Right cardiac atrium (tissue), 5 donors: ENCODE measurements at places on chromosomes 1 and 21. TPM values are rescaled to one million over a fixed set of nuclear protein-coding genes. Genes with fewer than 3 reads are reported as not detected.

DNA sequence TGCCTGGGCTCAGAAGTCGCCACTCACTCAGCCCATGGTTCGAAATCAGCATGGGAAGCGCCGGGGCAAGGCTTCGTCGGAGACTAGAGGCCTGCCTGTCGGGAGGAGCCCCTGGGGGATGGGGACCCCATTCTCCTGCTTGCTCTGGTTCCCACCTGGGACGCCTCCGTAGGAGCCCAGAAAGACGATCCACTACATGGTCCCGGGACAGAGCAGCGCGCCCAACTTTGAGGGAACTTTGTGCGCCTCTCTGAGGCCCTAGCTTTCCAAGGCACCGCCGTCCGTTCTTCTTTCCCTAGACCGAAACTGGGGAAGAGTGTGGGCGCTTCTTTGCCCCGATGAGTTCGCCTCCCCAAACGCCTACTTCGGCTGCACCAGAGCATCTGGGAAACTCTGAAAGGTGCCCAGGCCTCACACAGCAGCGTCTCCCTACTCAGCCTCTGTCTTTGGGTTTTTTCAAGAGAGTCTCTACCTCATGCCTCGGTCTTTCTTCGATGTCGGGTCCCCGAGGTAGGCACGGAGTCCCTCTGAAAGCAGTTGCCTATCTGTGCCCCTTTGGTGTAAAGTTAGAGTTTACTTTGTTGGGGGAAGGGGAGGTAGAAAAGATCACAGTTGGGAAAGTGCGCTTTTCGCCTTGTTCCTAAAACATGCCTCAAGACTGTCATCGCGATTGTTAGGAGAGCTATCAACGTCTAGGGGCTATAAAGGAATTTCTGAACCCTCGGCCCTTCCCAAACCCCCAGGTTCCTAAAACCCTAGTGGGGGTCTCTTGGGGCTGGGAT is 14.0 kb downstream of the NR5A2 start:
- DNase-seq = no peak

Gene UTS2
- not detected for total RNA-seq

Gene AIM2
- not detected for total RNA-seq

GRCh38 chr1:61498342-61498741 is 226.6 kb downstream of the TM2D1 start:
- DNase-seq = no peak

DNA sequence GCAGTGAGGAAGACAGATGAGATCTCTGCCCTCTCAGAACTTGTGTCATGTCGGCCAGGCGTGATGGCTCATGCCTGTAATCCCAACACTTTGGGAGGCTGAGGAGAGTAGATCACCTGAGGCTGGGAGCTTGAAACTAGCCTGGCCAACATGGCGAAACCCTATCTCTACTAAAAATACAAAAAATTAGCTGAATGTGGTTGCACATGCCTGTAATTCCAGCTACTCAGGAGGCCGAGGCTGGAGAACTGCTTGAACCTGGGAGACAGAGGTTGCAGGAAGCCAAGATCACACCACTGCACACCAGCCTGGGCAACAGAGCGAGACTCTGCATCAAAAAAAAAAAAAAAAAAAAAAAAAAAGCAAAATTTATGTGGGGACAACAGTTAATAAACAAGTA is 40.9 kb upstream of the RALGPS2 start:
- no peak for DNase-seq

GRCh38 chr1:84693005-84693404 is 2.7 kb upstream of the SSX2IP start:
- DNase-seq = no peak

GRCh38 chr1:85363521-85363920 is 87.1 kb upstream of the BCL10 start:
- no peak for DNase-seq

DNA sequence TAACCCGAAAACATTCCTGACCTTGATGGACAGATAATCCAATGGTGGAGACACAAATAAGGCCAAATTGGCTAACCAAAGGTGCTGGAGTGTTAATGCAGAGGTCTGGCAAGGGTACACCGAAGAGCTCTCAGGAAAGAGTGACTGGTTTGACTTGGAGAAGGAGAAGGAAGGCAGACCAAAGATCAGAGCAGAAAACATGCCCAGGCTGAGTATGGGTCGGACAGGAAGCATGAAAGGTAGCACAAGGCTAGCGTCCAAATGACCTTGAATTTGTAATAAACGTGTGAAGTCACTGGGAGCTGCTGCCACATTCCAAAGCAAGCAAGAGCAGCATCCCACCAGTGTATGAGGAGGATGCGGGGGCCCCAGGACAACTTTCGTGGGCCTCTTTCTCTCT is 45.7 kb downstream of the APP start:
- no peak for DNase-seq

DNA sequence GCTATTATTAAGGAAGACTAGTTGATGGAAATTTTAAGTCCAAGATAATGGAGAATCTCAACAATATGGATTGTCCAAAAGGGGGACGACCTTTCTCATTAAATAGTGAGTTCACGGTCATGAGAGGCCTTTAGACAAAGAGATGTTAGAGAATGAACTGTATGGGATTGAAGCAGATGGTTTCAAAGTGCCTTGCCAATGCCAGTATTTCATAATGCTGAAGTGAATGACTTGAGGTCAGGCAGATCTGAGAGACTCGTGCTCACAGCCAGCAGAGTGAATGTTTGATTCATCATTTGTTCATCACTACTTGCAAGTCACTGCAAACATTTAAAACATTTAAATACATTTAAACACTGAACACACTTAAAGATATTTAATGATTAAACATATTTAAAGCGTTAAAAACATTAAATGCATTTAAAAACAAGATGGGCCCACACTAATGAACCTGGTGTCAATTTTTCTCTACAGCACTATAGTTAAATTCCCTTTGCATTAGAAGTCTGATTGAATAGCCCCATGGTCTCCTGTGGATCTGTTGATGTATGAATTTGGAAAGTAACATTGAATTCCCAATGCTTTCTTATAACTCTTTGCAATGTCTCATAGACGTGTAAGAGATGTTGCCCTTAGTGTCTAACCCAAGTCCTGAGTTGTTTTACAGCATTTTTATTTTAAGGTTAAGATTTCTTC is 80.7 kb downstream of the TGFB2 start:
- DNase-seq = no peak

Gene CASZ1
- 51.0 TPM for total RNA-seq

GRCh38 chr1:153396461-153396860 is 5.6 kb upstream of the S100A8 start:
- no peak for DNase-seq

DNA sequence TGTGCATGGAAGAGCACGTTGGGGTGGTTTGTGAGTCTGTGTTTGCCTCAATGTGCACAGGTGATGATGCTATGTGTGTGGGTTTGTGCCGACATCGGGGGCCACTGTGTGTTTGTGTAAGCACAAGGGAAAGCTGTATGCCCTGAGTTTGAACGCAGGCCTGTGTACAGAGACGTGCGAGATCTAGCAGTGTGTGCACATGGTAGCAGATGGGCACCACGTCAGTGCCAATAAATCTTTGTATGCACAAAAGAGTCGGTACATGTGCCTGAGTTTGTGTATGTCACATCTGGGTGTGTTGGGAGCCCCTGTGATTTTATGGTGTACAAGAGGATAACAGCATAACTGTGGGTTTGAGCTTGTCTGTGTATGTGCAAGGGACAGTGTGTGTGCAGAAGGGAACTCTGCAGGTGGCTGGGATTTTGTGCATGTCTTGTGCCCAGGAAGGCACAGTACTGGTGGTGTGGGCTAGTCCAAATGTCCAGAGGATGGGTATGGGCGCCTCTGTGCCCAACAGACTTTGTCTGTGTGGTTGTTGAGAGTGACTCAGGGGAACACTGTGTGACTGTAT is 32.0 kb upstream of the WASF2 start:
- no peak for DNase-seq

Gene PLA2G2C
- total RNA-seq = not detected

Gene GNAT2
- total RNA-seq = not detected

Gene SLC30A2
- total RNA-seq = 0.24 TPM

DNA sequence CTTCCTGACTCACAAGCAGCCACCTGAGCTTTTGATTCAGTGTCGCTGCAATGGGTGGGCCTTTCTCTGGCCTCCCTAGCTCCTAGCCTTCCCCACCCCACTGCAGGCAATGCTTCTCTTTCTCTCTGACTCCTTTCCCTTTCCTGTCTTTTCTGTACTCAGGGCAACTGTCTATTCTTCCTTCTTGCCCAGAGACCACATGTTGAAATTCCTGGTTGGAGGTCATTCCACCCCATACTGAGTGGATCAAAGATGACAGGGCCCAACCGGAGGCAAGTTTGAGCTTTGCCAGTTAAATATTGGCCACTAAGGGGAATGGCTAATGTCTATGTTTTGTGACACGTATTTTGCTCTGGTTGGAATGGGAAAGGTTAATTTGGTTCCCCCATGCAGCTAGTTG is 65.2 kb upstream of the ARID1A start:
- DNase-seq = no peak

GRCh38 chr1:155471891-155472290 is 90.7 kb downstream of the ASH1L start:
- no peak for DNase-seq

Gene TFAP2E
- total RNA-seq = 0.31 TPM
